HFFc6 (cell line): ENCODE measurements at places on chromosomes 5 and 9. TPM values are rescaled to one million over a fixed set of nuclear protein-coding genes. Genes with fewer than 3 reads are reported as not detected.

Gene ANKRD20A1
- not detected in 3 replicates for total RNA-seq

Gene WDR38
- not detected in 3 replicates for total RNA-seq

Gene INSL6
- total RNA-seq = not detected in 3 replicates

Gene PPIC
- total RNA-seq = 48.2 to 75.5 TPM (median 70.4 TPM) in 3 replicates

Gene SLC25A2
- total RNA-seq = 0.17 TPM in 1 of 3 replicates, not detected in the others

Gene IL4
- total RNA-seq = not detected in 3 replicates

Gene SLC4A9
- total RNA-seq = not detected in 3 replicates

Gene SLC36A3
- not detected in 3 replicates for total RNA-seq

Gene CMBL
- total RNA-seq = 33.2 and 35.6 TPM in 2 replicates

Gene GBGT1
- 1.1 to 1.7 TPM (median 1.7 TPM) in 3 replicates for total RNA-seq

Gene CDC25C
- 2.4 to 9.6 TPM (median 6.1 TPM) in 3 replicates for total RNA-seq

Gene LCN10
- total RNA-seq = not detected in 3 replicates

Gene PRDM9
- not detected in 3 replicates for total RNA-seq

Gene PAPPA
- 9.7 to 14.2 TPM (median 13.2 TPM) in 3 replicates for total RNA-seq

Gene STK32A
- total RNA-seq = 0.28 to 0.92 TPM (median 0.76 TPM) in 3 replicates

Gene PCDHA9
- total RNA-seq = not detected in 3 replicates

Gene RAD23B
- 197 to 207 TPM (median 200 TPM) in 3 replicates for total RNA-seq

Gene CPEB4
- 22.3 to 24.5 TPM (median 23.0 TPM) in 3 replicates for total RNA-seq

Gene ZDHHC11B
- total RNA-seq = 0.15 TPM in 1 of 3 replicates, not detected in the others

Gene CDC42SE2
- 14.4 and 17.1 TPM in 2 replicates for total RNA-seq

Gene CKMT2
- not detected in 3 replicates for total RNA-seq

Gene OR13D1
- total RNA-seq = not detected in 3 replicates

Gene ACTBL2
- total RNA-seq = not detected in 3 replicates

Gene LPAR1
- total RNA-seq = 65.9 to 134 TPM (median 72.3 TPM) in 3 replicates

Gene NEURL1B
- total RNA-seq = 2.4 to 8.5 TPM (median 4.1 TPM) in 3 replicates

Gene CCDC192
- not detected in 3 replicates for total RNA-seq

Gene MOB3B
- not detected in 3 replicates for total RNA-seq

Gene RORB
- not detected in 3 replicates for total RNA-seq

Gene SLC2A6
- total RNA-seq = 9.4 and 10.7 TPM in 2 replicates

Gene CCNJL
- not detected in 3 replicates for total RNA-seq

Gene SLC2A8
- 11.9 to 13.5 TPM (median 12.3 TPM) in 3 replicates for total RNA-seq

Gene DMRTA1
- total RNA-seq = 0.05 TPM in 1 of 3 replicates, not detected in the others

Gene FOXI1
- not detected in 3 replicates for total RNA-seq

Gene WNK2
- total RNA-seq = not detected in 2 replicates

Gene BSPRY
- not detected in 2 replicates for total RNA-seq

Gene ADCY2
- not detected in 3 replicates for total RNA-seq

Gene IRGM
- total RNA-seq = 0.29 TPM in 1 of 3 replicates, not detected in the others

Gene CERCAM
- 138 to 183 TPM (median 178 TPM) in 3 replicates for total RNA-seq

Gene ROR2
- 0.07 to 0.12 TPM in 2 of 3 replicates, not detected in the other for total RNA-seq

Gene SUSD3
- 0.76 TPM in 1 of 3 replicates, not detected in the others for total RNA-seq

Gene PCDHA1
- 0.12 to 0.24 TPM (median 0.22 TPM) in 3 replicates for total RNA-seq

Gene EQTN
- not detected in 3 replicates for total RNA-seq

Gene PCDHGC5
- 2.3 and 6.1 TPM in 2 replicates for total RNA-seq

Gene SLCO6A1
- total RNA-seq = not detected in 3 replicates

Gene BRINP1
- not detected in 3 replicates for total RNA-seq

Gene RABGAP1
- 38.4 to 39.3 TPM (median 38.5 TPM) in 3 replicates for total RNA-seq

Gene PCAT7
- total RNA-seq = not detected in 2 replicates

Gene CER1
- not detected in 3 replicates for total RNA-seq

Gene KIF4B
- 0.11 to 0.21 TPM (median 0.15 TPM) in 3 replicates for total RNA-seq

Gene COL23A1
- not detected in 3 replicates for total RNA-seq

Gene PCDHB5
- total RNA-seq = 0.19 to 0.23 TPM (median 0.22 TPM) in 3 replicates

Gene HMCN2
- total RNA-seq = under 0.01 TPM in 1 of 3 replicates, not detected in the others

Gene MEGF10
- total RNA-seq = not detected in 3 replicates

Gene HACD4
- total RNA-seq = 2.8 and 3.2 TPM in 2 replicates

Gene PCDHB15
- total RNA-seq = 0.45 to 1.2 TPM (median 0.93 TPM) in 3 replicates

Gene ROPN1L
- 0.52 and 0.68 TPM in 2 replicates for total RNA-seq

Gene NPR3
- 23.8 to 51.7 TPM (median 41.5 TPM) in 3 replicates for total RNA-seq

Gene DBN1
- 346 to 420 TPM (median 375 TPM) in 3 replicates for total RNA-seq

Gene DMRT2
- not detected in 3 replicates for total RNA-seq
